ENCODE measurements at places on chromosomes 7 and 10. TPM values are rescaled to one million over a fixed set of nuclear protein-coding genes. Genes with fewer than 3 reads are reported as not detected.

DNA sequence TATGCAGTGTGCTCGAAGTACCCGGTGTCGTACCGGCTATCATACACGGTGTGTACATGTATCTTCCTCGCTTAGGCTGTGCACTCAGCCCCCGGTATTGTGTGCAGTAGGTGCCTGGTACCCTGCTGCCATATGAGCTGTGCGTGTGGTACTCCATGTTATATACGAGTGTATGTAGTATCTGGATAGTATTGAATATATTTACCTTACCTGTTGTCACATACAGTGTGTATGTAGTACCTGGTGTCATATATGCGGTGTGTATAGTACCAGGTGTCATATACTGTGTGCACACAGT, 1.2 kb downstream of the ZMYND11 start:
- H3K4me3 ChIP-seq, result peak overlapping the region; percentile 58
- no peaks in the 10 kb centered on the region for H3K27me3 ChIP-seq
- no peaks in the 10 kb centered on the region for H3K36me3 ChIP-seq

DNA sequence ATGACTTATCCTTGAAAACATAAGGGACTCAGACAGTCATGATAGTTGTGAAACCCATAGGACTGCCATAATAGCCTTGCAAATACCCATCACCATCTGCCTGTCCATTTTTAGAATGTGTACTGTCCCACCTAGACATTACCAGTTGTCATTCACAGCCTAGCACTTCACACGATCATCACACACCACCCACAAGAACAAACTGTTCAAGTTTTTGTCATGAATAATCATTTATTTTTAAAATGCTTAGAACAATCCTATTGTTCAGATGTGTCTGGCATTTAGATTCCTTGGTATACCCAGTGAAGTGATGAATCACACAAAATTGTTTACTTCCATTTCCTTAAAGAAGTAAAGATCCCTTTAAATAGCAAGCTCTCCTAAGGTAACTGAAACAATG, 46.6 kb downstream of the CCDC3 start:
- H3K4me3 ChIP-seq, result no peak overlapping the region
- H3K27ac ChIP-seq, result no peak overlapping the region
- no peaks in the 10 kb centered on the region for H3K36me3 ChIP-seq

DNA sequence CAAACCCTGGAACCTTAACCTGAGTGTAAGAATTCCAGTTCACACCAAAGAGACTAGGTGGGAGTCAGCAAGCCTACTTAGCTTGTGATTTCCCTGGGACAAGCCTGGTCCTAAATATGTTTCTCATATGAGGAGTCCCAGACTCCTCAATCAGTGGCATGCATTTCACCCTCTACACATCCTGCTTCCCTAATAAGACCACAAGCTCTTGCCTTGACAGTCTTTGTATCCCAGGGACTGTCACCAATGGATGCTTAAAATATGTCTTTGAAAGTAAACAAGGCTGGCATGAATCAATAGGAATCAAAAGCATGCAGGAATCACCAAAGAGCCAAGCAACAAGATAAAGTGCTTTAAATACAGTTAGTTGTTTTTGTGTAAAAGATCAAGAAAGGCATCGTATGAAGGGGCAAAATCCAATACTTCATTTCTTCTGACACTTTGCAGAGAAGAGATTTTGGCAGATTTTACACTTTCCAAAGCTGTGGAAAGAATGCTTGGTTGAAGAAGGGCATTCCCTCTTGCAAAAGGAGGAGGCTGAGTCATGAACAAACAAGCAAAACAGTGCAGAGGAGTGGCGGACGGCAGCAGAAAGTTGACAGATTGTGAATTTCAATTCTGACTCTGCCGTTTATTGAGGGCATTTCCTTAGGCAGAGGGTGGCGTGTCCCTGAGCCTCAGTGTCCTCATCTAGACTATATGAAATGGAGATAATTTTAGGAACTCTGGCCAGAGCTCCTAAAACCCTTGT, 8.5 kb upstream of the NFE2L3 start:
- H3K27me3 ChIP-seq, result no peaks in the 10 kb centered on the region
- no peak overlapping the region for H3K27ac ChIP-seq
- H3K4me3 ChIP-seq, result no peak overlapping the region

DNA sequence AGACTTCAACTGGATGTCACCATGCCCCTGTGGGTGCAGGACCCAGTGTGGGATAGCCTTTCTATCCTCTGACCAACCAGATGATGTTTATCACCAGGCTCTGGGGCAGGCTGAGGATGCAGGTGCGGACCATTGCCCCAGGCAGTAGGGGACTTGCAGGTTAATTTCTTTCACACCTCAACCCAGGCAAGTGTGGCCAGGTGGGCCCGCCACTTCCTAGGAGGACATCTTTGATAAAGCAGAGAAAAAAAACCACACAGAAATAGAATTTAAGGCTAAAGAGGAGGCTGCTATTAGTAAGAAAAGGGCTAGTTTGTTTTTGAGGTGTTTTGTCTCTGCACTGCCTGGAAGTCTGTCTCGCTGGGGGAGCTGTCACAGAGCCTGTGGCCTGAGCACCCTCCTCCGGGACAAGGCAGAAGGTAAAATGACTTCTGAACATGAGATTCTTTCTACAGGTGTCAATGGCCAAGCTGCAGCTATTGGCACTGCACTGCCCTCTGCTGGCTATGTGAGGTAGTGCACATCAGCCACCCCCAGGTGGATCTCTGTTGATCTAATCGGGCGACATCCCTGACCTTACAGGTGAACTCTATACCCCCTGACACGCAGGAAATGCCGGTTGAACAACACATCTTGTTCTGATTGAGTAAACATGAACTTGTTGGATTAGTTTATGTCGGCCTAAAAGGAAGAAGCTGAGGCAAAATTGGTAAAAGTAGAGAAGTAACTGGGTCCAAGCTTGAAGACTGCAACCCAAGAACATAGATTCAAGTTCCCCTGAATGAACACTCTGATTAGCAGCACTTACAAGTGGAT, 21.0 kb downstream of the UPP1 start:
- no peaks in the 10 kb centered on the region for H3K27me3 ChIP-seq
- peak overlapping the region; percentile 13 for H3K27ac ChIP-seq
- H3K4me1 ChIP-seq, result peaks cover 9% of the 10 kb centered on the region
- peaks cover 2% of the 10 kb centered on the region for H3K36me3 ChIP-seq
- DNase-seq, result peak; percentile 82

- no peak overlapping the region for H3K4me3 ChIP-seq
- peaks cover 34% of the 10 kb centered on the region for H3K4me1 ChIP-seq
- no peak for DNase-seq
- H3K27ac ChIP-seq, result no peak overlapping the region
Measured at GRCh38 chr7:106768324-106768751, 96.7 kb upstream of the PIK3CG start.

Gene C7orf57
- not detected for total RNA-seq

Gene MYOZ1
- total RNA-seq, result 0.35 TPM

Gene NKX1-2
- total RNA-seq, result 2.0 TPM

Gene ATP5MK
- 369 TPM for total RNA-seq

All from Caco-2 (cell line).